ENCODE measurements at places on chromosomes 7 and 10. TPM values are rescaled to one million over a fixed set of nuclear protein-coding genes. Genes with fewer than 3 reads are reported as not detected.

DNA sequence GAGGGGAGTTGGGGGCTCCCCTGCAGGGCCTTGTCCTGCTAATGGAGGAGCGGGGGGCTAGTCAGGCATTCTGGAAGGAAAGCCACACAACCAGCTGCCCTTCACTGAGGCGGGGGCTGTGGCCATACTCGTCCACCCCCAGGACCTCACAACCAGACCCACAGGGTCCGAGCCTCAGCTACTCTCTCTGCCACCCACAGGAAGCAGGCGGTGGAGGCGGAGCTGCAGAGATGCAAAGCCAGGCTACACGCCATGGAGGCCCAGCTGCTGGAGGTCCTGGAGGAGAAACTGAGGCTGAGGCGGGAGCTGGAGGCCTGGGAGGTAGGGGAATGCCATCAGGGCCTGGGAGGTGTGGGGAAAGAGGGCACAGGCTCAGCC lies 3.1 kb downstream of the ABHD11 start:
- H3K27me3 ChIP-seq = no peaks in the 10 kb centered on the region
- no peak overlapping the region for H3K27ac ChIP-seq
- no peaks in the 10 kb centered on the region for H3K36me3 ChIP-seq
- no peak overlapping the region for H3K4me3 ChIP-seq
- no peak for DNase-seq
- H3K4me1 ChIP-seq = peaks cover 3% of the 10 kb centered on the region

DNA sequence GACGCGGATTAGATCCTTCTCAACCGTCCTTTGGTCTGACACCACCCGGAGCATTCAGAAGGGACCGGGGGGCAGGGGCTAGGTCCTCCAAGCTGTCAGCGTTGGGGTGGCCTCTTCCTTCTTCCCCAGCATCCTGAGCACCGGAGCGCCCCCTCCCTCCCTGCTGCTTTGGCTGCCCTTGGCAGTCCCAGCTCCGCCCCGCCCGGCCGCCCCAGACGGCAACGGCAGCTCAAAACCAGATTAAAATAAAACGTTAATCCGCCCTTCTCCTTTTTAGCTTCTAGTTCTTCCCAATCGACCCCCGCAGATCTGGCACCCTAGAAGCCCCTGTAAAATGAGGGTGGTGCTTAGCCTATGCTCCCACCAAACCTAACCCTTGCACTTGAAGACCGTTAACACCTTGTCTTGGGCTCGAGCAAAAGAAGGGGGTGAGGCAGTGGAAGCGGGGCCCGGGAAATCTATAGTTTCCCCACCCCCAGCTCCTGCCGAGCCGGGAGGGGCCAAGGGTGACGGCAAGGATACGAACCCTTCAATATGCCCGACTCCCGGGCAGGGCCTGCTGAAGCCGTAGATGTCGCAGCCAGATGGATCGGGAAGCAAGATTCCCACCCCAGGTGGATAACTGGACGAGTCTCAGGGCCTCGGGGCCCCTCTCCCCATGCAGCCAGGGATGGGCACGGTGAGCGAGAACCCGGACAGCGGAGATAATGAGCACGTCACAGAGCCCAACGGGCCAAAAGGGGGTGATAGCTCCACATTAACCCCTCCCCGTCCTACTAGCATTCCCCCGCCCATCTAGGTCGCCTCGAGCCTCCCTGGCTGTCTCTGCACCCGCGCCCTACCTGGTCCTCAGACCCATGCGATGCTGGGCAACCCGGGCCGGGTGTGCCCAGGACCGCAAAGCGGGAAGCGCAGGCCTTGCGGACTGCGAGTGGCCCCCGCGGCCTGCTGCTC lies 169.7 kb downstream of the NRF1 start:
- no peak overlapping the region for H3K27ac ChIP-seq
- H3K4me3 ChIP-seq = peak overlapping the region; percentile 41
- peaks cover 100% of the 10 kb centered on the region for H3K27me3 ChIP-seq

- no peak for DNase-seq
- H3K27me3 ChIP-seq = no peaks in the 10 kb centered on the region
- H3K4me3 ChIP-seq = no peak overlapping the region
- H3K36me3 ChIP-seq = no peaks in the 10 kb centered on the region
- H3K4me1 ChIP-seq = no peaks in the 10 kb centered on the region
These were observed 396.0 kb downstream of the SEMA3D start for GRCh38 chr7:84790882-84791281.

GRCh38 chr10:61804414-61804813 lies 97.1 kb upstream of the ARID5B start:
- no peaks in the 10 kb centered on the region for H3K4me1 ChIP-seq
- no peaks in the 10 kb centered on the region for H3K27me3 ChIP-seq
- no peak overlapping the region for H3K27ac ChIP-seq
- H3K36me3 ChIP-seq = no peaks in the 10 kb centered on the region
- no peak for DNase-seq

DNA sequence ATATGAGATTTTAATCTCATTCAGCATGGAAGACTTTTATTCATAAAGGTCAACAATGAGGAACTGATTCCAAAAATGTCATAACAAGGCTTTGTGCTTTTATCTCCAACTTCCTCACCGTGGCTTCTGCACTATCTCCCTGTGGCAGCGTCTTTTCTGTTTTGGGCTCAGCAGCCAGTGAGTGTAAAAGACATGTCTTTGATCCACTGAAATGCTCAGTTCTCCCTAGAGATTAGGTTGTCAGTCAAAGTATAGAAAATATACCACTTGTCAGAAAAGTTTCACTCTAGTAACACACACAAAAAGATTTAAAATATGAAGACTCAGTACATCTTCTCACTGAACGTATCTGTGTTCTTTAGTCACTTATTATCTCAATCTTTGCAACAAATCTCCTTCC lies 901.8 kb upstream of the ZWINT start:
- no peaks in the 10 kb centered on the region for H3K4me1 ChIP-seq
- no peaks in the 10 kb centered on the region for H3K36me3 ChIP-seq
- peak; percentile 1 for DNase-seq
- H3K27me3 ChIP-seq = no peaks in the 10 kb centered on the region
- no peak overlapping the region for H3K27ac ChIP-seq

- H3K36me3 ChIP-seq = no peaks in the 10 kb centered on the region
- H3K4me1 ChIP-seq = peaks cover 23% of the 10 kb centered on the region
- DNase-seq = no peak
- H3K4me3 ChIP-seq = no peak overlapping the region
These were observed 14.6 kb downstream of the EPC1 start for GRCh38 chr10:32332299-32332750.

DNA sequence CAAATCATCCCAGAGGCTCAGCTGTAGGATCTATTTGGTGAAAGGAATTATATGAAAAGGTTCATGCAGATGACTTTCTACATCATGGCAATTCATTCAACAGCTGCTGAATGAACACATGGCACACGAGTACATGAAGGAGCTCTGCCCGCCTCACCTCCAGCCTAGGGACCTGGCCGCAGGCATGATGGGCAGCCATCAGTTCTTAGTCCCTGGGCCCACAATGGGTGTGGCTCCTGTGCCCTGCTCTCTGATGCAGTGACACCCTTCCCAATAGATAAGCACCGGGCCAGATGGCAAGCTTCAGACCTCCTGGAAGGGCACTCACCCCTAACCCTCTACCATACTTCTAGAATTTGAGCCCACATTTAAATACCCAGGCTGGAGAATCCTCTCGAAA lies 3.5 kb downstream of the CHST15 start:
- peaks cover 14% of the 10 kb centered on the region for H3K4me1 ChIP-seq
- no peak overlapping the region for H3K4me3 ChIP-seq
- no peaks in the 10 kb centered on the region for H3K36me3 ChIP-seq
- DNase-seq = no peak
- no peak overlapping the region for H3K27ac ChIP-seq

DNA sequence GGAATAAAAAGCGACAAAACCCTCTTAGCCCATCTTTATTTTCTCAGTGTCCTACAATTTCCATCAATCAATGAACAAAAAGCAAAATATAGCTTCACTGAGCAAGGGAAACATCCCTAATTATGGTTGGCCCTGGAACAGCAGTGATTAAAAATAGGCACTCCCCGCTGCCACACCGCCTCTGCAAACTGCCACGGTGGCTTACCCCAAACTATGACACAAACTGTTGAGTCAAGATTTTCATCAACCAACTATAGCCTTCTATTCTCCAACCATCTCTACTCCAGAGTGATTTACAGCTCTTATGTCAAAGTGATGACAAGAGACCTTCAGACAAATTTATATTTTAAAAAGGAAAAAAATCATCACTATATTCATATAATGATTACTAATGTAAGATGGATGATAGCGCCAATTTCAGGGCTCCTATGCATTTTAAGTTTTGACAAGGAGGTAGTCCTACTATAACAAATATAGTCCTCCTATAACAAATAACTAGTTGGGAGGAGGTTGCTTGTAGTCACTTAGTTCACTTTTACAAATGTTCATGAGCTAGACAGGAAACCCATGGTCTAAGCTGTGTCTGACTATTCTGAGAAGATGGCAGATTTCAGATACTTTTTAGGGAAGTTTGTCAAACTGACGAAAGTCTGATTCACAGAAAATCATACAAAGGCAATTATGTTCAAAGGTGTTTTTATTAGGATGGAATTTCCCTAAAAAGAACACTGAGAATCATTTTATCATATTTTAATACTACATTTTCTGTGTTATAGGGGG lies 26.3 kb downstream of the DENND11 start:
- DNase-seq = no peak
- peak overlapping the region; percentile 98 for H3K27ac ChIP-seq
- no peaks in the 10 kb centered on the region for H3K27me3 ChIP-seq
- H3K4me3 ChIP-seq = no peak overlapping the region
- H3K4me1 ChIP-seq = peaks cover 15% of the 10 kb centered on the region

DNA sequence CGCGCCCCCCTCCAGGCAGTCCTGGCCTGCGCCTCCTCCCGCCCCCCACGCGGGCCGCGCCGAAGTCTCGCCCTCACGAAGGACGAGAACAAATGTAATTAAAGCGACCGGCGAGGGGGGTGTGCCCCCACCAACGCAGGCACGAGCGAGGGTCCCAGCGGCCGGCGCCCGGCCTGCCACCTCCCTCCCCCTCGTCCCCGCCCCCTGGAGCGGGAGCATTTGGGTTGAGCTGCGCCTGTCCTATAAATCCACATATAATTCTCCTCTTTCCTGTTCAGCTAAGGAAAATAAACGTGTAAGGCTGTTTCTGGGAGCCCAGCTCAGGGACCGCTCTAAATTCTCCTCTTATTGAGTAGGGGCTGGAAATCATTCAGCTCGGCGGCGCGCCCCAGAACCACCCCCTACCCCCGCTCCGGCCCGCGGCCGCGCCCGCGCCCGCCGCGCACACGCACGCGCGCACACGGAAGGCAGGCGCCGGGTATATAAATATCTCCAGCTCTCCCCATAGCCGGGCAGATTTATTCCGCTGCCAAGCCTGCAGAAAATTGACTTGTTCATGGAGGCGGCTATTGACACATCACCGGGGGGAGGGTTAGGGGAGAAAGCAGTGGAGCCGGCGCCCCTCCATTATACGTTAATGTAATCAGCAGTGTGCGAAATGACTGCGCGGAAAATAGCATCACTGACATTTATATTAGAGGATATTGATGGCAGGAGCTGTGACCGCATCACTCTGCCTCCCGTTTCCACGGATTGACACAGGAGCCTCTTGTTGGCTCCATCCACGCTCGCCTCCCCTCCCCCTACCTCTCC lies 61.6 kb upstream of the BTRC start:
- no peak overlapping the region for H3K27ac ChIP-seq
- peaks cover 37% of the 10 kb centered on the region for H3K4me1 ChIP-seq
- peak; percentile 61 for DNase-seq
- H3K4me3 ChIP-seq = peak overlapping the region; percentile 63
- H3K36me3 ChIP-seq = no peaks in the 10 kb centered on the region

DNA sequence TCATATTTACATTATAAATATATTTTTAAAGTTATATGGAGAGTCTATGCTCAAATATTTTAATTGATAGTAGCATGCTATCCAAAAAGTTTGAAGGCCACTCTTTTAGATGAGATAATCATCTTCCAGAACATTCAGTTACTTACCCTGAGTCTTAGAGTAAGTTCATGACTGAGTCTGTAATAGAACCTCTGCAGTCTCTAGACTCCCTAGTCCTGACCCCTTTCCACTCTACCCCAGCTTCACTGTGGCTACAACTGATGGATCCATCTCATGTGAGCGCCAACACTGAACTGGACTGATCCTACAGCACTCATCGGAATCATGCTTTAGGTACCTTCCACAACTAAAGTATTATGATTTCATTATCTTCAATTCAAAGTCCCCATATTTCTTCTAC lies 10.1 kb downstream of the HACD1 start:
- H3K4me1 ChIP-seq = no peaks in the 10 kb centered on the region
- DNase-seq = no peak
- H3K27me3 ChIP-seq = no peaks in the 10 kb centered on the region
- no peak overlapping the region for H3K27ac ChIP-seq

GRCh38 chr7:38335128-38335491 lies 61.7 kb upstream of the TARP start:
- H3K4me1 ChIP-seq = peaks cover 6% of the 10 kb centered on the region
- no peaks in the 10 kb centered on the region for H3K27me3 ChIP-seq
- H3K36me3 ChIP-seq = no peaks in the 10 kb centered on the region
- no peak for DNase-seq
- no peak overlapping the region for H3K27ac ChIP-seq
- H3K4me3 ChIP-seq = no peak overlapping the region

DNA sequence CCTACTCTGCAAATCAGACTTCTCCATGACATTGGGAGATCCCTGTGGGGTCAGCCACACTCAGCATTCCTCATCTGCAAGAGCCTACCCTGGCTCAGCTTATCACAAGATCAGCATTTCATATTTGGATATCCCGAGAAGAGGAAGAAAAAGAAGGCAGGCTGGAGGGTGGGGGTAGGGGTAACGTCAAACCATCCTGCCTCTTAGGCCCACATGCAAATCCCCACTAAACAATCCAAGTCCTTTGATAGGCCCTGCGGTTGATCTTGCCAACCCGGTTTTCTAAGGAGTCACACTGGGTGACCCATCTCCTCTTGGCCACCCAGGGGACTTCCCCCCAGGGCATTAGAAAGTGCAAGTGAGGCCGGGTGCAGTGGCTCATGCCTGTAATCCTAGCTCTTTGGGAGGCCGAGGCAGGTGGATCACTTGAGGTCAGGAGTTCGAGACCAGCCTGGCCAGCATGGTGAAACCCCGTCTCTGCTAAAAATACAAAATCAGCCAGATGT lies 128.0 kb upstream of the CALN1 start:
- H3K27me3 ChIP-seq = no peaks in the 10 kb centered on the region
- H3K4me3 ChIP-seq = no peak overlapping the region
- no peak for DNase-seq

DNA sequence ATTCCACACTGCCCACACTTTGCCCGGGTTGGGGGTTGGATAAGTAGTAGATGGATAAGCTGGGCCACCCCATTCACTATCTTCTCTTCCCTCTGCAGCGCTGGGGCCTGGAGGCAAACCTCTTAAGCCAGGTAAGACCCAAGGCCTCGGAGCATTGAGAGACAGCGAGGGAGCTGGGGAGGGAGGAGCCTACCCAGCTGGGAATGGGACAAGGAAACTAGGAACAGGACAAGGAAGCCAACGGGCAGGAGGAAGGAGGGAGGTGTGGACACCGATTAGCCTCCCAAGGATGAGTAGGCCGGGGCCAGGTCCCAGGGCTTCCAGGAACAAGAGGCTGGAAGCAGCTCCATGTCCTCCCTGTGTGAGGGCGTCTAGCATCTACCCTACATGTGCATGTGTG lies 9.6 kb downstream of the ELN start:
- peaks cover 14% of the 10 kb centered on the region for H3K4me1 ChIP-seq
- no peak for DNase-seq
- no peak overlapping the region for H3K4me3 ChIP-seq
- H3K36me3 ChIP-seq = no peaks in the 10 kb centered on the region

The C7orf57 gene
- total RNA-seq = not detected

The FAM20C gene
- 3.8 TPM for total RNA-seq

The RBP3 gene
- total RNA-seq = not detected

The AEBP1 gene
- total RNA-seq = 16.7 TPM

The TMEM176B gene
- total RNA-seq = 0.54 TPM

The OR2A5 gene
- not detected for total RNA-seq

The PTPN20 gene
- not detected for total RNA-seq

The PLAC9 gene
- total RNA-seq = not detected

The OPN4 gene
- total RNA-seq = not detected

The NPFFR1 gene
- total RNA-seq = not detected

The GNAT3 gene
- total RNA-seq = not detected

The PTN gene
- total RNA-seq = 207 TPM

Data from neural progenitor cell (in vitro differentiated cells).